ENCODE measurements at places on chromosomes 4 and X.
A peak's percentile ranks its signal among the peaks of the same experiment; 100 is the strongest.

GRCh38 chr4:68326141-68326540 is 23.7 kb downstream of the YTHDC1 start:
- DNase-seq: no peak

- DNase-seq: no peak
These were observed 89.7 kb downstream of the MID1IP1 start for GRCh38 chrX:38890963-38891362.

DNA sequence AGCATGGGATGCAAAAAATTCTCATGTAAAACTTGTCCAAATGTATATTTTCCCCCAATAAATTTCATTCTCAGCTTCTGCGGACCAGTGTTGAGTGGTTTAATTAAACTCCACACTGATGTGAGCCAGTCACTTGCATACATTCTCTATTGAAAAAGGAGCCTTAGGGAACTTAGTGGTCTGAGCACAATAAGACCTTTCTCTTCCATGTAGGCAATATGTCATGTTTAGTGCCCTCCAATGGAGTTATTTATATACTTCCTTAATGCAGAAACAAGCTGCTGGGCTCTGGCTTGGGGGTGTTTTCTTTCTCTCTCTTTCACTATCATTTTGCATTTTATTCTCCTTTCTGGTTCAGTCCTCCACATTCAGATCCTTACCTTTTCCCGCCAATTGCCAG is 196.9 kb downstream of the ANAPC10 start:
- no peak for DNase-seq

- DNase-seq: no peak
These were observed 60.8 kb downstream of the REPS2 start for GRCh38 chrX:17007134-17007768.

DNA sequence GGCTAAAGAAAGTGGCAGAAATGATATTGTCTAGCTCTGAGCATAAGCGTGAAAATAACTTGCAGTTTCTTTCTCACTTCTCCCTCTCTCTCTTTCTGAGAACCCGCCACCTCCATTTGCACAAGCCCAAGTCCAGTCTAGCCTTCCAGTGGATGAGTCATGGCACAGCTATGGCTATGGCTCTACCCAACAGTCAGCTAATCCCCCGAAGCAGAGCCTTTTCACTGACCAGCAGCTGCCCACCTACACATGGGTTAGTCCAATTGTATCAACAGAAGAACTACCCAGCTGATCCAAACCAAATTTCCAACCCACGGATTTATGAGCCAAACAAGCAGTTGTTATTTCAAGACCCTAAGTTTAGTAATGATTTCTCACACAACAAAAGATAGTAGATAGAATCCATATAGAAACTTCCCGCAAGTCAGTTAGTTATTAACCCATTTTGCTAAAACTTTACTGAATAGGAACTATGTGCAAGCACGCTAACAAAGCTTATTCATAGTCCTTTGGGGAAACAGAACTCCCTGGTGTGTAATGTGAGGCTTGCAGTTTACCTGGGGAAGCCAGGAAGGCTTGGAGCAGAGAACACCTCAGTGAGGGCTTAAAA is 282.3 kb downstream of the INPP4B start:
- no peak for DNase-seq

DNA sequence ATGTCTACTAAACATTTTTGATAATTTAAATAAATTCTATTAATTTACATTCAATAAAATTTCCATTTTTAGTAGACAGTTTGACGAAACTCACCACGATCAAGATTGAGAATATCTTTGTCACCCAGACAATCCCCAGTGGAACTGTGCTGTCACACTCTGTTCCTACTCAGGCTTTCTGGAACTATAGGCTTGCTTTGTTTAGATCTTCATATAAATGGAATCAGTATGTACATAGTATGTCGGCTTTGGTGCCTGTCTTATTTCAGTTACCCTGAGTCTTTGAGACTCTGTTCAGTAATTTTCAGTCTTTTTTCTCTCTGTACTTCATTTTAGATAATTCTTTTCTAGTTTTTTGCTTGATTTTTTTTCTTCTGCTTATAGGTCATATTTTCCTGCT is 163.5 kb upstream of the EMCN start:
- DNase-seq: no peak

GRCh38 chrX:8841911-8842310 is 40.7 kb upstream of the FAM9A start:
- no peak for DNase-seq

- no peak for DNase-seq
These were observed 35.2 kb upstream of the AMBN start for GRCh38 chr4:70556856-70557255.

DNA sequence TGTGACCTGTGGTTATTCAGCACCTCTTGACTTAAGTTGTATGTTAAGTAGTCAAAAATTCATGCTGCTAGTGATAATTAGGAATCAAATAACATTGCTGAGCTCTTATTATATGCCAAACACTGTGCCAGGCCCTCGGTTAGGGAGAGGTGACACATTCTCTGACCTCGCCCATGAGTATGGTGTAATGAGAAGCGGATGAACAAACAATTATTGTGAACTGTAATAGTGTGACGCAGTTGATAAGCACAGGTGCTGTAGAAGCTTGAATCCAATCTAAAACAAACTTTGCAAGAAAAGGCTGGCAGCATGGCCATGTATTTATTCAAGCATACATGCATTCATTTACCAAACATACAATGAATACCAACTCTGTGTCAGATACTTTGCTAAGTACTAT is 303.5 kb upstream of the HS3ST1 start:
- DNase-seq: no peak

- no peak for DNase-seq
These were observed 83.3 kb downstream of the SNCA start for GRCh38 chr4:89753601-89754066.

DNA sequence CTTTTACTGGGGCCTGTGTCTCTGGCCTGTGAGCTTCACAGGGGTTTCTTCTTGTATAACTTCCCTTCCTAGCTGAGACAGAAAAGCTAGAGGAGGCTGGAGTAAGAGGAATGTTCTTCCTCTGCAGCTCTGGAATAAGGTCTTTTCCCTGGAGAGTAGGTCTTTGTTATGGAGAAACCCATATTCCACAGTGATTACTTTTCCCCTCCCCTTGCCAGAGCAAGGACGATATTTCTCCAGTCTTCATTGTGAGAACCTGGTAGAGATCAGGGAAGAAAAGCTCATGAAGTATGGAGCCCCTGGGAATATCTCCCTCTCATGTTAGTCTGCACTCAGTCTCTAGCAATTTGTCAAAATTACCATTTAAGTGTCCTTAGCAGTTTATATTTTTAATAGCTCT is 18.7 kb upstream of the GLRB start:
- DNase-seq: no peak

DNA sequence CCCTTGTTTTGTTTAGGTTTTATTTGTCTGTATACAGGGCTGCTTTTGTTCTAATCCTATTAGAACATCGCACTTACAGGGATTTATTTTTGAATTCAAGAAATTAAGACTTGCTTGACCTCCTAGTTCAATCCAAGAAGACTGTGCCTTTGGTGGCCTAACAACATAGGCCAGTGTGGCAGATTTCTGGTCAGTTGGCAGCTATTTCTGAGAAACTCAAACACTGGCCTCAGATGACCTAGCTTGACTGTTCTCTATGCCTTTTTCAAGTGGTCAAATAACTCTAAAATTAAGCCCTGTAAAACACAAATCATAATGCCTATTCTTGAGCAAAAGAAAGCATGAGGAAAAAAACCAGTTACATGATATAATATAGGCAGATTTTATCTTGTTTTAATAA is 89.3 kb upstream of the GPR34 start:
- no peak for DNase-seq

- DNase-seq: no peak
These were observed 16.9 kb downstream of the CXCL3 start for GRCh38 chr4:74021601-74022000.

- DNase-seq: no peak
These were observed 53.9 kb downstream of the FGFBP1 start for GRCh38 chr4:15884666-15885065.

DNA sequence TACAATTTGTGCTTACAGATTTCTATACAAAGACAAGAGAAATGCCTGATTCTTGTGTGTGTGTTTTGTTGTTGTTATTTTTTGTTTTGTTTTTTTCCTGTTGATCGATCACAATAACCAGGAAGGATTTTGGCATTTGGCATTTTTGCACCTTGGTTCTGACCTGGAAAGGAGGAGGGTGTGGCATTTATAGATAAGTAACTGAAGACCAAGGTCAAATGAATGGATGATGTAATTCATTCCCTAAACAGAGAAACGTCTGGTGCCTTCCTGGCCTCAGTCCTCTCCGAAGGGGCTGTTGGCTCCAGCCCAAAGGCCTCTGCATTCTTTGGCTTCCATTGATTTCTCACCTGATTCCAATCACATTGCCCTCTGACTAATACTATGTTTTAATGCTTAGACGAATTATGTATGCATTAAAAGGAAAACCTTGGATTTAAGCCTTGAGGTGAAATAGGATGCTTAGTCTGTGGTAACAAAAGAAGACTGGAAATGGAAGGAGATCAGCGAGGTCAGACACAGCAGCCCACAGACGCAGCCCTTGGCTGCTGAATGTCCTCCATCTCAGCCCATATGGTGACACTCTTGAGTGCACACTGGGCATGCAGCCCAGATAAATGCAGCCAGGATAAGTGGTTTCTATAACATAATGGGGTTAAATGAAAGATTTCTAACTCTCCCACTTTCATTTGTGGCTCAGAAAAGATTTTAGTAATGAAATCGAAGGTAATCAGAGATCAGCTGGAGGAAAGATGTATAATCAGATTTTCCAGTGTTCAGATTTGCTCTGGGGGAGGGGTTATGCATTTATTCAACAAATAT is 60.5 kb upstream of the TRIM2 start:
- DNase-seq: peak; percentile 67

DNA sequence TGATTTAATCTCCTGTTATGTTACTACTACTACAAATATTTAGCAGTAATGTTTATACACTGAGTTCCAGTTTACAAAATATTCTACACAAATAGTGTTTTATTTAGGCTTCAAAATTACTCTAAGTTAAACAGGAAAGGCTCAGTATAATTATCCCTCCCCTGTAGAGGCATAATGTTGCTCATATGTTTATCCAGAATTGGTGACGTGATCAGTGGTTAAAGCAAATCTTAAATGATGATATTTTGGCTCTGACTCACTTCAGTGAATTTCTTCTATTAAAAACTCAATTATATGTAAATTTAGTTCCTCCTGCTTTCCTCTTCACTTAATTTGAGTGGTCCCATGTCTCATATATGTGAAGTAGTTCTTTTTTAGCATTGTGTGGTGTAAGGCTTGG is 438.5 kb downstream of the ADGRL3 start:
- DNase-seq: no peak

DNA sequence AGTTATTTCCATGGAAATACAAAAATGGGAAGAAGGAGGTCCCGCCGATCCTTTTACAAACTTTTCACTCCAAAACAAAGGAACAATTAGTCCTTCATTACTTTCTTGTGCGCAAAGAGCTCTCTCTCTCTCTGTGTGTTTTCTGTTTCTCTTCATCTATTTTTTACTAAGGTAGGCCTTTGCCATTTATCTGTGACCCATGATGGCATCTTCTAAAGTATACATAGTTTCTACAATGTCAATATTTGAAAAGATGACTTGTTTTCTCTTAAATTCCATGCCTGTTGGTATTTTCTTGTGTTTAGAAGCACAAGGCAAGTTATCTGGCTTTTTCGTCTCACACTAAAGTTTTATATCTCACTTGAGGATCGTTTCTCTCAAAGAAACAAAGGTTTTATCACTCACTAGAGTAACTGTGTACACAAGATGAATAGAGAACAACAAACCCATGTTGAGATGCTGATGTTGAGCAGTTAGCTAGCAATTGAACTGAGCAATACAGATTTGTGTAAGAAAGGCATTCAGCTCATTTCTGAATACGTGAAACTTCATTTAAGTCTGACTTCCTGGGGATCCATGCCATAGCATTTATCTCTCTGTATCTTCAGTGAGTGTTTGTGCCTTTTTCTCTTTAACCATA is 250.3 kb downstream of the GBA3 start:
- DNase-seq: no peak

DNA sequence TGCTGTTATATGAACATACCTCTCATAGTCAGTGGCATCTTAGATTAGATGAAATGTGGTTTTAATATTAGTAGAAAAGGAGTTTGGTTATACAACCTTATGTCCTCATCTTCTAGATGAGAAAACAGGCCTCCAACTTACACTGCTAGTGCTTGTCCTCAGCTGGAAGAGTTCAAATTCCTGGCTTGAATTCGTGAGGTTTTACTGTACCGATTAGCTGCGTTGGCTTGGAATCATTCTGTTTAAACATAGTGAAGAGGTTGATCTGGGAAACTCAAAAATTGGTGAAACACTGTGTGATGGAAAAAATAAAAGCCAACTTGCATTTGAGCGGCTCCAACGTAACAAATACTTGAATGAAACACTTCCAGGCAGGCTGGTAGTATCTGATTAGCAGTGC is 81.0 kb downstream of the LNX1 start:
- DNase-seq: no peak

- DNase-seq: no peak
These were observed 3.3 kb downstream of the NUDT9 start for GRCh38 chr4:87425711-87426110.

DNA sequence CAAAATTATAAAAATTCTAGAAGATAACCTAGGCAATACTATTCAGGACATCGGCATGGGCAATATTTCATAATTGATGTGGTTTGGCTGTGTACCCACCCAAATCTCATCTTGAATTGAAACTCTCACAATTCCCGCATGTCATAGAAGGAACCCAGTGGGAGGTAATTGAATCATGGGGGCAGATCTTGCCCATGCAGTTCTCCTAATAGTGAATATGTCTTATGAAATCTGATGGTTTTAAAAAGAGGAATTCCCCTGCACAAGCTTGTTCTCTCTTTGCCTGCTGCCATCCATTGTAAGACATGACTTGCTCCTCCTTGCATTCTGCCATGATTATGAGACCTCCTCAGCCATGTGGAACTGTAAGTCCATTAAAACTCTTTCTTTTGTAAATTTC is 77.7 kb downstream of the DDX60 start:
- DNase-seq: no peak

- DNase-seq: no peak
These were observed 104.2 kb downstream of the CHRDL1 start for GRCh38 chrX:110691446-110691845.

DNA sequence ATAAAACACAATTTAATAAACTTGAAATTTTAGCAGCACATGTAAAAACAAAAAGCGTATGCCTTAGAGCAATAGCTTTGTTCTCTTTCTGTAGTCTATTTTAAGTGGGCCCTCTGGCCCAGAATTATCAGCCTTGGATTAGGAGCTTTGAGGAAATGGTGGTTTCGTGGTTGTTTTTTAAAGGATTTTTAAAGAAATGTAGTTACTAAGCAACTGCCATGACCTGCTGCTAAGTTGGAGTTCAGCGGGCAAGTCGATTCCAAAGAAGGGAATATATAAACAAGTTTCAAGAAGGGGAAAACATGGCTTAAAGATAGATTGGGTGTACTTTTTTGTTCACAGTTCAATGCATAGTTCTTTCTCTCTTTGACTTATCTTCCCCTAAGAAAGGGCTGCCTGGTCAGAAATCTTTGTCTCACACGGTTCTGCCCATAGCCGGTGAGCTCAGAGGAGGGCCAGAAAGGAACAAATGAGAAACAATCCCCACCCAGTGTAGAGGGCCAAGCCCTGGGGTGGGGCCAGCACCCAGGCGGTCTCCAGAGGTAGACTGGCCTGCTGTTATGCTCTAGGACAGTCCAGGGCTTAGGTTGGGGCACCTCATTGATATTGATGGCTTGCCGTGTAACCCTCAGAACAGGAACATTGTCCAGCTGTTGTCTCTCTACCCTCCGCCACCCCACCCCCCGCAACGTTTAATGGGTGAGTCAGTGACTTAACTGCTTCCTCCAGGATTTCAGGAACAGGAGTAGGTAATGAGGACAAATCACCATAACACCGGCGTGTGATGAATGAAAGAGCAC is 32.5 kb downstream of the DLG3 start:
- no peak for DNase-seq

- no peak for DNase-seq
These were observed 57.7 kb upstream of the VEGFC start for GRCh38 chr4:176850436-176850835.
